Stimulated activated CD4-positive, alpha-beta T cell treated with anti-CD3 and anti-CD28 coated beads, Interleukin-2, amount 100 ng/mL, for 24 hours (primary cell): ENCODE measurements at places on chromosomes 13 and 19.

GRCh38 chr19:37979547-37980082, 72.6 kb downstream of the SIPA1L3 start:
- DNase-seq = no peak

GRCh38 chr13:99577934-99578917, 77.0 kb downstream of the TM9SF2 start:
- DNase-seq = no peak

DNA sequence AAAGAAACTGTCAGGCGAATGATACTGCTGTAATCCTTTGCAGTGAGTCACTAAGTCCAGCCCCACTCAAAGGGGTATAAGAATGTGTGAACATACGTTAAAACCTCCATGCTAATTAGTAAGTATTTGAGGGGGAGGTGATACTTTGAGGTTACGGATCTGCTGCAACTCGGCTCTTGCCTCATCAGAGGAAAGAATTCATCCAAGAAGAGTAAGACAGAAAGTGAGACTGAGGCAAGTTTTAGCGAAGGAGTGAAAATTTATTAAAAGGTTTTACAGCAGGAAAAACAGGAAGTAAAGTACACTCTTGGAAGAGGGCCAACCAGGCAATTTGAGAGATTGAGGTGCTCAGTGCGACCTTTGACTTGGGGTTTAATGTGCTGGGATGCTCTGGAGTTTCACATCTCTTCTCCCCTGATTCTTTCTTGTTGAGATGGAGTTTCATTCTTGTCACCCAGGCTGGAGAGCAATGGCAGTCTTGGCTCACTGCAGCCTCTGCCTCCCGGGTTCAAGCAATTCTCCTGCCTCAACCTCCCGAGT, 9.8 kb downstream of the CLEC4M start:
- peak; percentile 54 for DNase-seq

GRCh38 chr19:34366738-34367623, 2.0 kb downstream of the GPI start:
- no peak for DNase-seq

- peak; percentile 47 for DNase-seq
Observed at GRCh38 chr13:30870049-30870884, 35.8 kb upstream of the MEDAG start.

GRCh38 chr19:3115916-3116602, 19.8 kb upstream of the GNA15 start:
- no peak for DNase-seq

GRCh38 chr13:81031996-81032395, 691.1 kb upstream of the SPRY2 start:
- no peak for DNase-seq

GRCh38 chr19:55041627-55042343, 3.7 kb upstream of the GP6 start:
- DNase-seq = peak; percentile 36

DNA sequence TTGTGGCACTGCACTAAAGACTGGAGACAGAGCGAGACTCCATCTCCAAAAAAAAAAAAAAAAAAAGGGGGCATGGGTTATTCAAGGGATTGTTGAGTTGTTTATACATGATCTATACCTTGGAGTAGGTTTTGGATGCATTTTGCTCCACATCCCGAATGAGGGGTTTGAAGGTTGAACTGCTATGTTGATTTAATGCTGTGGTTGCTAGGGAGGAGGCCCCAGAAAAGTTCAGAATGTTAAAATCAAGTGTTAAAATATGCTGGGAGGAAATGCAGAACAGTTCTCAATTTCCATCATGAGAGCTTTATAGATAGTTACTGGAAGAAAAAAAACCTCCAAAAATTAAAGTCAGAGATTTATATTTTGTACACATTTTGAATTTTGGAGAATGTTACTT, 116.5 kb downstream of the DNAJC15 start:
- no peak for DNase-seq

DNA sequence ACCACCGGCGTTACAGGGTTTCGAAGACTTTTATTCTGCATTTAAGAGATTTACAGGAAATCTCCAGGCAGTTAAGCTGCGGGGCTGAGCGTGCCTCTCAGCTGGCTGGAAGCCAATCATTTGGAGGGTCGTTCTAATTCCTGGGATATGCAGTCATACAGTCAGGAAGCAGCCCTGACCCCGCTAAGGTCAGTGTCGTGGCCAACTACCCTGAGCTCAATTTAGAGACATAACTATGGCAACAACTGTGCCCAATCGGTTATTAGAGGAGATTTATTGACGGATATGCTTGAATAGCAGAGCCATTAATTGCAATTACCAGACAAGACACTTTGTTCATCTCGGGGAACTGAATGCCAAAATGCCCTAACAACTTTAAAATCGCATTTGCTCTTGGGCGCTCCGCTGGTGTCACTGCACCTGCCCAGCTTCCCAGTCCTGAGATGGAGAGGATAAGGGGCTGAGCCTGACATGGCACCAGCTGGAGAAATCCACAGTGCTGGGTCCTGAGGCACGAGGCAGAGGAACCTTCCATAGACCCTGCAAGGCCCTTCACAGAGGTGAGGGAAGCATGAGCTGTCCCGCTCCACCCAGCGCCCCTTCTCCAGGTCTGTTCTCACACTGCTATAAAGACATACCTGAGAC, 15.1 kb upstream of the ZNF507 start:
- no peak for DNase-seq

DNA sequence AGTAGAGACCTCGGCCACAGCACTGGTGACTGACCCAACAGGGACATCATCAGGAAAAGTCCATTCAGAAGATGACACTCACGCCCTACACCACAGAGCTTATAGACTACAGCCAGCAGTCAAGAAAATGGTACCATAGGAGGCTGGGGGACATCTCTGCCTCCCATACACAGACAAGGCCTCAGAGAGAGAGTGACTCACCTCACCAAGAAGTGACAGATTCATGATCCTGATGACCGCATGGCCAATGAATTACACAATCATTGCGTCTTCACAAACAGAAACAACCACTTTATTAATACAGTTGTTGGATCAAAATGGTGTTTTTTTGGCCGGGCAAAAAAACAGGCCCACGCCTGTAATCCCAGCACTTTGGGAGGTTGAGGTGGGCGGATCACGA, 260.8 kb upstream of the TSHZ3 start:
- DNase-seq = no peak

- DNase-seq = peak; percentile 93
Observed at GRCh38 chr19:36115453-36116343, at the start of gene TBCB. Gene TBCB, plus strand, starts transcription at chr19:36115468. Its CDS starts 93 bp downstream, at chr19:36115561.

DNA sequence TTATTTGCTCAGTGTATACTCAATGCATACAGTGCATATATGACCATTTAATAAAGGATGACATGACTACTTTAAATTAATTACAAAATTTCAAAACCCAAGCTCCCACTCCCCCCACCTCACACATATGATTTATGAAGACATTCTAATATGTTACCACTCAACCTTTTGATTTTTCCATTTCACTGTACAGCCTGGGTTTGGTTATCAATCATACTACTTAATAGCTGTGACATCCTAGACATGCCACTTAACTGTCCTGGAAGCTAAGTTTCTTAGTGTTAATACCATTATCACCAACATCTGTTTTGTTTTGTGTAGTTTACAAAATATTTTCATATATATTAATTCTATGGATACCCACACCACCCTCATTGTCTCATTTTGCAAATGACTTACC, 42.2 kb downstream of the UBL3 start:
- DNase-seq = no peak

DNA sequence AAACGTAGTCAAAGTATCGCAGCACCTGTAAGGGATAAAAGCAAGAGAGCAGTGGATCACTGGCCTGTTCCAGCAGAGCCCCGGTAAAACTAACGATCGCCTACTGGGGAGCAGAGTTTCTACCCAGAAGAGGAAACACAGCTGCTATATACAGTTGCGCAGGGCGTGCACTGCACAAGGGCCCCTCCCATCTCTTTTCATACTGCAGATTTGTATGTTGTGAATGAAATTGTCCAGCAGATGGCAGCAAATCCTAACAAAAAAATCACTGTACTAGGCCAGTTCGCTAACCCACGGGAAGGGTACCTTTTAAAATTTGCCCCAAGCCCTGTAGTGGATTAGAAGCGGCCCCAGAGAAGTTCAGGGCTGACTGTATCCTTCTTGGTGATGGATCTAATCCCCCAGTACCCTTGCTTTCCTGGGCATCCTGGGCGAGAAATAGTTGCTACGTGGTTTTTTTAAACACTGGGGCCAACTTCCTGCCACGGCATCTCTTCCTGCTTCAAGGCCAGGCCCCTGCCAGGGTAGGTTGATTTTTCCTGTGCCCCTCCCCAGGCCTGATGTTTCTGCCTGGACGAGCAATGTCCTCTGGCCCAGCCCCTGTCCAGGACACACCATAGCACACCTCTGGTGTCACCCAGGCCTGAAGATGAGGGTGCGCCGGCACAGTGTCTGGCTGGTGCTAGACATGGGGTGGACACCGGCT, 127.0 kb downstream of the IER2 start:
- DNase-seq = peak; percentile 55

DNA sequence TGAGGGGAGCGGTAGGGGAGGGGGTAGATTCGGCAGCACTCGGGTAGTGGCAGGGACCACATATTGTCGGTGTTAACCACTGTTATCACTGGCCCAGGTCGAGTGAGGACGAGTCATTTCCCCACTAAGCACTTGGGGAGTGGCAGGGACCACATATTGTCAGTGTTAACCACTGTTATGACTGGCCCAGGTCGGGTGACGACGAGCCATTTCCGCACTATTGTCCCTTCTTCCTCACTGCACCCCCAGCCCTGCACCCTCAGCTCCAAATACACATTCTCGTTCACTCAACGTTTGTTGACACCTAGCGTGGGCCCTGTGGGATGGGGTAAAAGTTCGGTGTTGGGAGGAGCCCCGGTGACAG, 467 bp upstream of the CLN5 start:
- DNase-seq = peak; percentile 70

DNA sequence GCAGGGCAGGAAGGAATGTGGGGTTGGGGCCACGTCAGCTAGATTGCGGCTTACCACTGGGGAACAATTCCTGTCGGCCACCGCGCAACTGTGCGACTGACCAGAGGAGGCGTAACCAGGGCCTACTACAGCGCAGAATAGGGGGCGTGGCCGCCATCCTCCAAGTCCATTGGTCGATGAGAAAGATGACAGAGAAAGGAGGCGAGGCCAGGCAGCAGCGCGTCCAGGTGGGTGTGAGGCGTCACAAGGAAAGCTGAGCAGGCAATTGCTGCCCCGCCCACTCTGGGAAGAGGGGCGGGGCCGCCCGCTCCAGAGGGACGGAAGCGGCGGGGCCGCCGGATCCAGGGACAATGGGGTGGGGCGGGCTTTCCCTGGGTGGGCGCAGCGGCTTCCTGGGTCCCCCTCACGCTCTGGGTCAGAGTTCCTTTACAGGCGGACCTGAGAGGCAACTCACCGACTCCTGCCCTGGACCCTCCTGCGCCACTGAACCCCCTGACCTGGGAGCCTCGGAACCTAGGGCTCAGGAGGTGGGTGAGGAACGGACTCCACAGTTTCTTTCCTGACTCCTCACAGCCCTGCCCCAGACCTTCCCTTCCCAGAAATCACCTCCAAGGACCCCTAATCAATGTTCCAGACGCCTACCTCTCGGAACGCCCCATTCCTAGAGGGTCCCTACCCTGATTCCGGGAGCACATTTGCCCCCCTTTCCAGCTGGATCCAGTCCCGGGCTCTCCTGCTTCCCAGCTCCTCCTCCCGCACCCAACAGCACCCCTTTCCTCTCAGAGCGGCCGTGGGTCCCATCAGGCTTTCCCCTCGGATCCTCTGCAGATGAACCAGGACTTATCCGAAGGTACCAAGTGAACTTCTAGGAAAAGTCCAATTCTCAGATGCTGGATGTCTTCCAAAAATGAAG, 101.5 kb upstream of the ZNF492 start:
- no peak for DNase-seq

- no peak for DNase-seq
Observed at GRCh38 chr13:87259479-87260083, 411.6 kb upstream of the SLITRK5 start.

DNA sequence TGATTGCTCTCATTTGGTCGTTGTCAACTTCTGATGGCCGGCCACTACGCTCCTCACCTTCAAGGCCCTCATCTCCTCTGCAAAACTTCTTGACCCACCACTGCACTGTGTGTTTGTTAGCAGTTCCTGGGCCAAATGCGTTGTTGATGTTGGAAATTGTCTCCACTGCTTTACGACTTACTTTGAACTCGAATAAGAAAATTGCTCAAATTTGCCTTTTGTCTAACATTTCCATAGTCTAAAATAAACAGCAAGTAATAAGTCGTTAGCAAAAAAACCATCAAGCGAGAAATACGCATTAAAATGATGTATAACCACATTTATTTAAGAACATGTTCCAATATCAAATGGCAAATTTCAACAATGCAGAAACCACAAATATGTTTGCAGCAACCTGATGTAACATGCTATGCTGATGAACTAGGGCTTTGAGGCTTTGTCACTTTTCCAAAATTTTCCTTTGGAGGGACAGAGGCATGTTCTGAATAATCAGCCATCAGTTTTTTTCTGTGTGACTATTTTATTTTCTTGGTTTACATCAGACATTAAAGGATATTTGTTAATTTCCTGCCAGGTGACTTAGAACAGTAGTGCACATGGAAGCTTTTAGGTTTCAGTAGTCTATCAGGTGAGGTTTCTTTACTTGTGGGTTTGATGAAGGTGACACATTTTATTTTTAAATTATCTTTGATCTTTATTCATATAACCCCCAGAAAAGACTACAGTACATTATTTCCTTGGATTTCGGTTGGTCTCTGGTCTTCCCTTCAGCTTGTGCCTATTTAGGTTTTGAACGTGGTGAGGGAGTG, 74.7 kb upstream of the TEX29 start:
- no peak for DNase-seq

GRCh38 chr19:38028913-38029510, 122.0 kb downstream of the SIPA1L3 start:
- no peak for DNase-seq

GRCh38 chr19:57566396-57567265, 7.0 kb upstream of the ZNF550 start:
- no peak for DNase-seq

GRCh38 chr19:22733691-22734090, 50.3 kb downstream of the ZNF99 start:
- no peak for DNase-seq

GRCh38 chr19:30359936-30360335, 12.2 kb upstream of the ZNF536 start:
- no peak for DNase-seq

DNA sequence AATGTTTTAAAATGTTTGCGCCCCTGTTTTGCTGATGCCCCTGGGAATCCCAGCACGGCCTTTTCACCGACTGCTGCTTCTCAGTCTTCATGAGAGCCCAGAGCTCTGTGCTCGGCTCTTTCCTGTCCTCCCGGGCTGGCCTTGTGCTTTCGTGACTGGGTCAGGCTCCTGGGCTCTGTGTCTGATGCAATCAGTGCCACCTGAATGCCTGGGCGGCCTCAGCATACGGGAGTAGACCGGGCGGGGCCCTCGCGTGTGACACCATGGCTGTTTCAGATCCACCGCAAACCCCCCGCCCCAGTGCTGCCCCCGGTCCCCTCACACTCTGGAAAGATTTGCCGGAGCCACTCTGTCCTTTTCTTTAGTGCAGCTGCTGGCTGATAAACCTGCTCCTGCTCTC, 21.4 kb downstream of the PABPC3 start:
- DNase-seq = no peak

GRCh38 chr13:99614465-99614885, 113.2 kb downstream of the TM9SF2 start:
- no peak for DNase-seq

- DNase-seq = no peak
Observed at GRCh38 chr13:114222461-114222968, 12.2 kb upstream of the CDC16 start.

GRCh38 chr19:14580623-14581237, 2.2 kb upstream of the CLEC17A start:
- peak; percentile 72 for DNase-seq

- no peak for DNase-seq
Observed at GRCh38 chr13:44971656-44972595, 17.3 kb downstream of the NUFIP1 start.
